Naive thymus-derived CD4-positive, alpha-beta T cell (primary cell): ENCODE measurements at places on chromosomes 13 and 19.

DNA sequence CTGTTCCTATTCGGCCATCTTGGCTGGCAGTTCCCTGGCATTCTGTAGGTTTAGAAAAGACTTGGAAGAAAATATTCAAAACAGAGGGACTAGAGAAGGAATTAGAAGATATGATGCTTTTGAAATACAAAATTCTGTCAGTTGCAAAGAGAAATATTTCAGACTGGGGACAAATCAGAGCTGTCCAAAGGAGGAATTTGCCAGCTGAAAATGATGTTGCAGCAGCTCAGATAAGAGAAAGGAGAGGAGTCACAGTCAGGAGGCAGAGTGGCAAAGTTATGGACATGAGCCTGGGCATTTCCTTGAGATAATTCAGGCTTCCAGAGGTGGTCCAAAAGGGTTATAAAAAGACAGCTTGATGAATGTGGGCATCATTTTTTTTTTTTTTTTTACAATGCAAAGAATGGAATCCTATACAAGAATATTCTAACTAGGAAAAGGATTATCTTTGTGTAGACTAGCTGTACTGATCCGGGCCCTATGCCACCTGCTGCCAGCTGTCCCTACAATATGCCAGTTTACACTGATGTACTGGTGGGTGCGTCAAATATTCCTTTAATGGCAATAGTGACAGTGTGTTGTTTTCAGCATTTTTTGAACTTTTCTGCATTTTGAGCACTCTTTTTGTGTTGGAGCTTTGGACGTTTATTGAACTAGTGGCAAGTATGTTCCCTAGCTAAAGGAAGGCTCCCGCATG, 31.8 kb upstream of the CBY2 start:
- DNase-seq, result no peak

GRCh38 chr13:103130681-103131210, 64.5 kb upstream of the SLC10A2 start:
- no peak for DNase-seq

- DNase-seq, result no peak
These were observed 522.5 kb downstream of the DIAPH3 start for GRCh38 chr13:59641261-59641660.

DNA sequence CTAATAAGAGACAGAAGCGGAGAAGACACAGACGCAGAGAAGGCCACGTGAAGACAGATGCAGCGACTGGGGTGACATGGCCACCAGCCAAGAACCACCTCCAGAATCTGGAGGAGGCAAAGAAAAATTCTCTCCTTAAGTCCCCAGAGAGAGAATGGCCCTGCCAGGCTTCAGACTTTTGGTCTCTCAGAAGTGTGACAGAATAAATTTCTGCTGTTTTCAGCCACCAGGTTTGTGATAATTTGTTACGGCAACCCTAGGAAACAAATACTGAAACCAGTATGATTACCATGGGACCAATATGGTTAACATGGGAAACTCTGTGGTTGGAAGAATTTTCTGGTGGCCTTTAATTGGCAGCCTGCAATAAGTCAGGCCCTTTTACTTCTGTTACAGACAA, 63.9 kb upstream of the DOCK9 start:
- no peak for DNase-seq

- DNase-seq, result no peak
These were observed 145.1 kb downstream of the UQCRFS1 start for GRCh38 chr19:29067831-29068230.

- peak; percentile 33 for DNase-seq
These were observed 117.4 kb upstream of the FNDC3A start for GRCh38 chr13:48858122-48858902.

- DNase-seq, result no peak
These were observed 121.0 kb downstream of the URI1 start for GRCh38 chr19:30062907-30063649.

DNA sequence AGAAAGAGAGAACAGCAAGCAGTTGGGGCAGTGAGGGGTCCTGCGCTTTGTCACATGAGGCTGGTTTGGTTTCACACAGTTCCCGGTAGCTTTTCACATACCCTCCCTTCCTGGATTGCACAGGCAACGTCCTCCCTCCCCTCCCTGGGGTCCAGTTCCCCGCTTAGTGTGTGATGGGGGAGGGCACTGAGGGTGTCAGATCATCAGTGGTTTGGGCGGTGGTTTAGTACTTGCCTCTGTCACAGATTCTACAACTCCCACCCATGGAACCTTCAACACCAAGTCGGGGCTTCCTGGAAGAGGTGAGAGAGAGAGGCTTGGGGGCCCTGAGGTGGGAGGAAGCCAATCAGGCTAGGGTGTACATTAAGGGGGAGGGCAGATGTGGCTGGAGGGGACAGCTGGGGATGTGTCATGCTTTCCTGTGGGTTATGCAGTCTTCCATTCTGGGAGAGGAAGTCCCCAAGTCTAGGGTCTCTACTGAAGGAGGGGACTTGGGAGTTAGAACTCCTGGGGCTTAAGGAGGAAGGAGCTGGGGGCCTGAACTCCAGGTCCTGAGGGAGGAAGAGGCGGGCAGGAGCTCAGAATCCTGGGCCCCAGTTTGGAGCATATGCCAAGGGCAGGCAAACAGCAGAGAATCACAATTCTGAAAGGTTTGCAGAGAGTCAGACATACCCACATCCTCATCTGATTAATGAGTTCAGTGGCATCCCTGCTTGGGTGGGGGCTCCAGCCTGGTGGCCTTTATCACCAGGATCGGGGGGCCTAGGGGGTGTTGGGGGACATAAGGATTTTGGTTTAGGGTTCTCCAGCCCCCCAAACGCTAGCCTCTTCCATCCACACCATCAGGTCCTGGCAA, at the start of gene NKG7:
Gene NKG7, minus strand, starts transcription at position 6 of the 856 bp plus-strand sequence. CDS start 119 bp downstream, outside the sequence.
- DNase-seq, result peak; percentile 77
